Karpas-422 (cell line): ENCODE measurements at places on chromosomes 6 and 20. TPM values are rescaled to one million over a fixed set of nuclear protein-coding genes. Genes with fewer than 3 reads are reported as not detected.

DNA sequence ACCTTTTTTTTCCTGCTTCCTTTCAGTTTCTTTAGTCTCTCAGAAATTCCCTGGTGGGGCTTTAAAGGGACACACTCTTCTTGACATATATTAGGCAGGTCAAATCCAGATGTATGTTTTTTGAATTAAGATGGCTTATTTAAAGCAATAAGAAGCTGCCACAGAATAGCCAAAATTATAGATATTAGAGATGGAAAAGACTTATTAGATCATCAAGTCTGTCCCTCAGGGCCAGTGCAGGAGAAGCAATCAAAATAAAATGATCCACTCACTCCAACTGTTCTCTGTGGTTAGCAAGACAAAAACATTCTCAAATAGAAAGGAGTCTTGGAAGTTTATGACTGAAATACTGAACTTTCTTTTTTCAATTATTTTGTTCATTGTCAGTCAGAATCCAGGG is 462.8 kb downstream of the CDC5L start:
- no peaks in the 10 kb centered on the region for H3K36me3 ChIP-seq
- DNase-seq: no peak
- H3K27ac ChIP-seq: no peak overlapping the region

DNA sequence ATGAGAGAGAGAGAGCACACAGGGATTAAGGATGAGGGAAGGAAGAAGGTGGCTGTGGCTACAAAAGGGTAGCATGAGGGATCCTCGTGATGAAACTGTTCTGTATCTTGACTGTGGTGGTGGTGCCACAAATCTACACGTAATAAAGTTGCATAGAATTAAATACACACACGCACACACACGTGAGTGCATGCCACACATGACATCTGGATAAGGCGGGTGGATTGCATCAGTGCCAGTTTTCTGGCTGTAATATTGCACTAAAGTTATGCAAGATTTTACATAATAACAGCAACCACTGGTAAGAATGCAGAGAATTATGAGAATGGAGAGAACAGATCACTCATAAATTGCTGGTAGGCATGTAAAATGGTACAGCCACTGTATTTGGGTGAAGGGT is 16.9 kb upstream of the STK35 start:
- H3K27ac ChIP-seq: no peak overlapping the region
- H3K4me1 ChIP-seq: peaks cover 6% of the 10 kb centered on the region; the same call in 1 of the 2 replicates
- no peak overlapping the region for H3K4me3 ChIP-seq
- H3K36me3 ChIP-seq: no peaks in the 10 kb centered on the region

DNA sequence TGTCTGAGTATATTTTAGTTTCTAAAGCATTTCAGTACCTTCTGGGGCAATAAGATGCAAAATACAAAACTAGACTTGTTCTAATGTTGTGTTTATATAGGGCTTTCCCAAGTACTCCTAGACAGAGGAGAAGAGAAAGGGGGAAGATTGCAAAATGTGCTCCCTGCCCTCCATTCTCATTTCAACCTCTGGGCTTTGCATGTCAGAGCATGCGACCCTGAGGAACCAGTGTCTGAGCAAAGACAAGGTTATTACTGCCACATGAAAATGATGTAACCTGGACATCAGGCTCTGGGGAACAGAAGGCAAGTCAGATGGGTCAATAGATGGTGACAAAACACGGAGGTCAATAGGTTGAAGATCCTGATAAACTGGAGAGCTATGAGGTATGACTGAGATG is 253.5 kb upstream of the TCF21 start:
- no peaks in the 10 kb centered on the region for H3K36me3 ChIP-seq
- H3K4me3 ChIP-seq: no peak overlapping the region

DNA sequence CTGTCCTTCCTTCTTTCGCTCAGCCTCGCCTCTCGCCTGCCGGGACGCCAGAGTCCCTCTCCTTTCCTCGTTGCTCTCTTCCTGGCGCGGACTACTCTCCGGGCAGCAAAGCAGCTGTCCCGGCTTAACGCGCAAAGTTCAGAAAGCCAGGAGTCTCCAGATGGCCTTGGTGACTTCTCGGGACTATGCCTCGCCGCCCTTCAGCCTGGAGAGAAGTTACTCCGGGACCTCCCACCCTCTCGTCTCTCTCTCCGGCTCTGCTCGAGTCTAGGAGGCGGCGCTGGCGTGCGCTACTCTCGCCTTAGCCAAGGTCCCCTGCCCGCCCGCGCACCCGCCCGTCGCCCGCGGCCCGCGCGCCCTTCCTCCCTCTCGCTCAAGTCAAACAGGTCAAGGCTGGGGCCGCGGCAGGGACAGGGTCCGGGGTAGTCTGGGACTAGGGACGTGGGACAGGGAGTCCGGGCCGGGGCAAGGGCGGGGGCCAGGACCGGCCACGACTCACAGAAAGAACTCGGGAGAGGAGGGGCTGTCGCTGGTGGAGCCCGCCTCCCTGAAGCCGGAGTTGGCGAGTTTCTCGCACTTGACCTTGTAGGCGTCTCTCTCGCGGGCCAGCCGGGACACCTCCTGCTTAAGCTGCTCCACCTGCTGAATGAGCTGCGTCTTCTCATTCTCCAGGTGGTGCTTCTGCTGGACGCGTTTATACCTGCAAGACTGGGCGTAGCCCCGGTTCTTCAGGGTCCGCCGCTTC is 1.5 kb downstream of the MAFB start:
- no peaks in the 10 kb centered on the region for H3K4me1 ChIP-seq
- H3K27me3 ChIP-seq: no peaks in the 10 kb centered on the region
- no peak overlapping the region for H3K27ac ChIP-seq
- no peaks in the 10 kb centered on the region for H3K36me3 ChIP-seq

DNA sequence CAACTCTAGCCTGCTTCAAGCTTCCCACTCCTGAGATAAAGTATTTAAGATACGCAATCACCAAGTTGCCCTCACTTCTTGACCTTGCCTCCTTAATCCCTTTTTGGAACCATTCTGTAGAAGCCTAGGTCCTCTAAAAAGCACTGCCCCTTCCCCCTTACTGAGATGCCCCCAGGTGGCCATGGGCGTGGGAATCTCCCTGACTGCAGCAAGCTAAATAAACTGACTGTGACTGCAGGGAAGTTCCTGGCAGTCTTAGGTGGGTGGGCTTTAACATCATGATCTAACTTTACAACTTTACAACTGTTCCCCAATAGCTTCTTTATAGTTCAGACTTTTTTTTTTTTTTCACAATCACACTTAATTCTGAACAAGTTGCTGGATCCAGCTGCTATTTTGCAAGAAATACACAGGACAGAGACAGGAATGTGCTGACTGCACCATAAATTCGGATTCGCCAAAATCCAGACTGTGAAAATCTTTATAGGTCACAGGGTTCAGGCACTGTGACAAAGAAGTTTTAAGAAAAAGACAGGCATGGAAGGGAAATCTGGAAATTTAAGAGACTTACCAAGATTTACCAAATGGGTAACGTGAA is 344.2 kb upstream of the SULF2 start:
- H3K4me1 ChIP-seq: no peaks in the 10 kb centered on the region
- H3K27me3 ChIP-seq: no peaks in the 10 kb centered on the region
- no peak overlapping the region for H3K27ac ChIP-seq
- H3K4me3 ChIP-seq: no peak overlapping the region

- no peak overlapping the region for H3K4me3 ChIP-seq
- peaks cover 8% of the 10 kb centered on the region for H3K4me1 ChIP-seq
- no peak for DNase-seq
- no peaks in the 10 kb centered on the region for H3K36me3 ChIP-seq
- no peak overlapping the region for H3K27ac ChIP-seq
Measured at GRCh38 chr6:36717871-36718540, 20.4 kb downstream of the RAB44 start.

Gene WFDC2
- not detected in 2 replicates for total RNA-seq

GRCh38 chr6:56002336-56002735 is 126.9 kb upstream of the BMP5 start:
- H3K36me3 ChIP-seq: no peaks in the 10 kb centered on the region
- no peak for DNase-seq
- no peak overlapping the region for H3K27ac ChIP-seq
- H3K27me3 ChIP-seq: no peaks in the 10 kb centered on the region
- H3K4me3 ChIP-seq: no peak overlapping the region

- peaks cover 29% of the 10 kb centered on the region for H3K4me1 ChIP-seq
- H3K4me3 ChIP-seq: no peak overlapping the region
- no peak for DNase-seq
- H3K27ac ChIP-seq: no peak overlapping the region
Measured at GRCh38 chr6:33713786-33714185, 2.3 kb upstream of the UQCC2 start.

Gene EYA4
- total RNA-seq: not detected in 2 replicates

DNA sequence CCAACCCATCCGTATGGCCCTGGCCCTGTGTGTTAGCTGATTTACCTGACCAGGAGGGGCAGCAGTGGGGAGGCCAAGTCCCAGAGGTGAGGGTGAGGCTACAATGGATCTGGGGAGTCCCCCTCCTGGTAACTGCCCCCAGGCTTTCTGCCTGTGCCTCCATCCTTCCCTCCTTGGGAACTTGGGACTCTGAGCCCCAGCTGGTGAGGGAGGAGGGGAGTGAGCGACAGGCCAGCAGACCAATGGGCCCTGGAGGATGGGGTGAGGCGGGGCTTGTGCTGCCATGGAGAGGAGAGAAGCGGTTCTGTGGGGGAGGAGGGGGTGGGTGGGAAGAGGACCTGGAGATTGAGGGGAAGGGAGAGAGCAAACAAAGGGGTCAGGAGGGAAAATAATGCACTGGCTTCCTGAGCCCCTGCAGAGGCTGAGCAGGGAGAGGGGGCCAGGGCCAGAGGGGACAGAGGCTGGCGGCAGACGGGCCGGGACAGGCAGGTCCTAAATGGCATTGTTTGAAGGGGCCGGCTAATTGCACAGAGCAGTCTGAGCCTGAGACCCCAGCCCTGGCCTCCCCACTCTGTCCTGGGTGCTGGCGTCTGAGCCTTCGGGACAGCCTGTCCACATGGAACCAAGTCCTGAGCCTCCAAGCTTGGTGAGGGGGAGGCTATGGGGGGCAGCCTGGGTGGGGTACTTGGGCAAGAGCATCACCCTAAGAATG is 17.5 kb downstream of the DNMT3B start:
- no peaks in the 10 kb centered on the region for H3K36me3 ChIP-seq
- H3K27me3 ChIP-seq: no peaks in the 10 kb centered on the region
- no peak overlapping the region for H3K4me3 ChIP-seq

- no peak overlapping the region for H3K4me3 ChIP-seq
- H3K4me1 ChIP-seq: no peaks in the 10 kb centered on the region
- DNase-seq: no peak
- no peak overlapping the region for H3K27ac ChIP-seq
Measured at GRCh38 chr6:145204301-145204700, 531.0 kb downstream of the EPM2A start.

GRCh38 chr6:100035873-100036653 is 42.0 kb upstream of the MCHR2 start:
- no peaks in the 10 kb centered on the region for H3K27me3 ChIP-seq
- H3K4me1 ChIP-seq: no peaks in the 10 kb centered on the region
- H3K4me3 ChIP-seq: no peak overlapping the region
- no peak for DNase-seq

Gene SMAP1
- total RNA-seq: 17.6 and 17.7 TPM in 2 replicates

Gene SYCP2L
- 0.11 TPM in 1 of 2 replicates, not detected in the other for total RNA-seq

DNA sequence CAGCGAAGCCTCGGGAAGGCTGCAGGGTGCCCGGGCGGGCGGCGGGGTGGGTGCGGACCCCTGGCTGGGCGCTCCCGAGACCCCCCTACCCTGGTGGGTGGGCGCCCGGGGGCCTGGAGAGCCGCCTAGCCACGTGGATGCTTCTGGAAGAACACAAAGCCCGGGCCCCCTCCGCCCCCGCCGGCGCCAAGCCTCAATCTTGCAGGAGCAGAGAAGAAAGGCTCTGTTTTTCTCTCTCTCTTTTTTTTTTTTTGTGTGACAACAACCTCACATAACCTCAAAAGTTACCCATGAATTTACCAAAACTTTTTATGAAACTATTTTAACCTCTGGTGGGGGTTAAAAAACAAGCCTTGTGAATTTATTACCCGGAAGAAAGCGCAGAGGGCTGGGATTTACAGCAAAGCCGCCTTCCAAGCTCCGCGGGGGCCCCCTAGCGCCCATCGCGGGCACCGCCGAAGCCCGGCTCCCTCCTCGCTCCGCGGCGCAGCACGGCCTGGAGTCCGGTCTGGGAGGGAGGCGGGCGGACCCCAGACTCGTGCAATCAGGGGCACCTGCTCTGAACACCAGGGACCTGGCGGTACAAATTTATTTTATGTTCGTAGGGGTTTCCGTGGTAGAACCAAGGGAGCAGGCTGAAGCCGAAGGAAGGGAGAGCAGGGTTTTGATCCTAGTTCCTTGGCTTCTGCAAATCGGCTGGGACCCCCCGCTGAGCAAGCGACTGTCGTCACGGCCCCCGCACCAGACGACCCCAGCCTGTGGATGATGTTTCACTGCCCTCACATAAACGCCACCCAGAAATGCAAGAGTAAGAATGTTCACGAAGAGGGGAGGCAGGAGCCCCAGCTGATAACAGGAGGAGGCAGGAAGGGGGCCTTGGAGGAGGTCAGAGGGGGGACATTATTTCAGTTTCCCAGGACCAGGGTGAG is 58.9 kb downstream of the ZNF831 start:
- H3K27ac ChIP-seq: no peak overlapping the region
- no peaks in the 10 kb centered on the region; the same call in 1 of the 2 replicates for H3K27me3 ChIP-seq
- no peaks in the 10 kb centered on the region for H3K36me3 ChIP-seq
- peak; percentile 80 for DNase-seq

DNA sequence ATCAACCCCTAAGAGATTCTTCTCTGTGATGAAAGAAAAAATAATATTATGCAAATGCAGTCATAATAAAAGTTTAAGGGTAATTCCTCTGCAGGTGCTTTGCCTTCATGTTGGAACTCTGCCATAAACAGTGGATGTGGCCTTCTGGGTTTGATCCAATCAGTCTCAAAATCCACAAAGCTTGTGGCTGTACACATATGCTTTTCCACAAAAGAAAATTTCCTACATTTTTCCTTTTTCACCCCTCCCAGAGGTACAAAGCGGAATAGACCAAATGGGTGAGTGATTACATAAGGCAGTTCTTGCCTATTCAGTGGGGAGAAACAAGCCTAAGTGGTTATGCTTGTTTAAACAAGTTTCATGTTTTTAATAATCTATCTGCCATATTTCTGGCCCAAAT is 16.7 kb downstream of the CALHM5 start:
- H3K27ac ChIP-seq: no peak overlapping the region
- no peaks in the 10 kb centered on the region for H3K4me1 ChIP-seq
- DNase-seq: no peak
- H3K36me3 ChIP-seq: no peaks in the 10 kb centered on the region

DNA sequence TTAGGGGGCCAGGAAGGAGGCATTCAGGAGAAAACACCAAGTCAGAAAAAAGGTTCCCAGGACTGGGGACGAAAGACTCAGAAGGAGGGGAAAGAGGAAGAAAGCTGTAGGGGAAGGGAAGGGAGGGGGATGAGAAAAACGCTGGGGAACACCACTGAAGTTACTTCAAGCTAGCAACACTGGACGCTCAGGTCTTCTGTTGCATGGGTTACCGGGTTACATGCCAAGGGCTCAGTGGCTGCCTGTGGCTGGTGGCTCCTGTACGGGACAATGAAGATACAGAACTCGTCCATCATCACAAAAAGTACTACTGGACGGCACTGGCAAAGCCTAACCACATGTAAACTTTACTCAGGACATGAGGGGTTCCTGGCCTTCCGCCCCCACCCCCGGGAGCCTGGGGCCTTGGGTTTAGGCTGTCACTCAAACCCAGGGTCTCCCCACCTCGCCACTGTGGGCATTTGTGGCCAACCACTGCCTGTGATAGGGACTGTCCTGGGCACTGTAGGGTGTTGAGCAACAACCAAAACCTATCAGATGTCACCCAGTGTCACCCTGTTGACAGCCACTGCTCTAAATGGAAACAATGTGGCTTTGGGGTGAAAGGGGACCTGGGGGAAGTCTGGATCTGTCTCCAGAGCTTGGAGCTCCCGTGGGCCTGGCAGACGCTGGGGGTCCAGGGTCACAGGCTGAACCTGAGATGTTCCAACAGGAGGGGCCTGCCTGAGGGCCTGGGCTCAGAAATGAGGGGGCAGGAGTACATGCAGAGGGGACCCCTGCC is 40.3 kb upstream of the CD93 start:
- H3K27me3 ChIP-seq: no peaks in the 10 kb centered on the region
- peak overlapping the region; percentile 98 for H3K27ac ChIP-seq
- H3K4me3 ChIP-seq: peak overlapping the region; percentile 51; the same call in 1 of the 2 replicates
- peaks cover 50% of the 10 kb centered on the region for H3K4me1 ChIP-seq
- no peaks in the 10 kb centered on the region for H3K36me3 ChIP-seq

Gene MOG
- total RNA-seq: not detected in 2 replicates
